Type B pancreatic cell (in vitro differentiated cells): ENCODE measurements at places on chromosomes 1 and 21.
A peak's percentile ranks its signal among the peaks of the same experiment; 100 is the strongest.

GRCh38 chr1:212685429-212685828 is 14.2 kb downstream of the BATF3 start:
- no peak for DNase-seq
- no peak overlapping the region for H3K4me3 ChIP-seq
- H3K27me3 ChIP-seq, result peaks cover 48% of the 10 kb centered on the region

- no peaks in the 10 kb centered on the region for H3K27me3 ChIP-seq
- H3K27ac ChIP-seq, result no peak overlapping the region
- H3K4me1 ChIP-seq, result no peaks in the 10 kb centered on the region
- DNase-seq, result no peak
Measured at GRCh38 chr1:229572286-229572685, 13.8 kb upstream of the ABCB10 start.

DNA sequence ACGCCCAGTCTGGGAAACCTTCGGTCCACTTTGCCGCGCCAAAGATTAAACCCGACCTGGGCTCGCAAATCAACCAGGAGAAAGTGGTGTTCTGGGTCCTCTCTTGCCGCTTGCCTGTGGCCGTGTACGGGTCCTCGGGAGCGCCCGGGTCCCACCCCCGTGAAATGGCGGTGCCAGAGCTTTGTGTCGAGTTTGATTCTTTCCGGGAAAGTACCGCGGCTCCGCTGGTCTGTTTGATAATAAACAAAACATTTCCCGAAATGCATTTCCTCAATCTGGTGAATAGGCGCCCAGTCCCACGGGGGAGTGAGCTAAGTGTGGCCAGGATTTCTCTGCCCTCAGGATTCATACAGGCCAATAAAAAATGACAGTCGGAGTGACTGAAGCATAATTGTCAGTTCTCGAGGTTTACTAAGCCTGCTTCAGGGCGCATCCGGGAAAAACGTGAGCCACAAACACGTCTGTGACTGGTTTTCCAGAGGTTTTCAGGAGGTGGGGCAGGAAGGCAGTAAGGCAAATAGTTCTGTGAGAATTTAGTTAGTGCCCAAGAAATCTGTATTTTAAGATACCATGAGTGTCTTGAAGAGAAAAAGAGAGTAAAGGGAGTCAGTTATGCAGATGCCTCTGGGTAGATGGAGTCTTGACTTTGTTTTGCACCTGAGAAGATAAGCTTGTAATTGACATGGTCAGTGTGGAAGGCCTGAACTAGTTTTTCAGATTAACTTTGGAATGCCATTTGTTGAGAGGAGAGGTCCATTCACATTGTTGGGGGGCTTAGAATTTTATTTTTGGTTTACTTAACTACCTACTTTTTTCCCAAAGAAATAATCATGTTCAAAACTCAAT is 675 bp downstream of the IFNAR1 start:
- H3K4me1 ChIP-seq, result peaks cover 10% of the 10 kb centered on the region
- H3K36me3 ChIP-seq, result peaks cover 14% of the 10 kb centered on the region
- no peak overlapping the region for H3K27ac ChIP-seq

DNA sequence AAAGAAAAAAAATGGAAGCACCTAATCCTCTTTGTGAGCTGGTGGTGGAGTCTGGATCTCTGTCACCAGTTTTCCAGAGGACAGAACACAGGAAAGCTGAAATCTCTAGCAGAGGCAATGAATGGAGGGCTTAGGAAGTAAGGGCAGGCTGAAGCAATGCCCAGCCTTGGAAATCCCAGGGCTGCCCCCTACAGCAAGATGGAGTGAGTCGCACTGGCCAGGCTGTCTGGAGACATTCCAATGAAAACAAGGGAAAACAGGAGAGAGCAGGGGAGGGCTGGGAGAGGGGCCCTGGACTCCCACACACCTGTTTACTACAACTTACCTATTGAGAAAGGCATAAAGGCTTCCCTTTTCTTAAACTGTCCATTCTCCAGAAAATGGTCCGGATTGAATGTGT is 25.9 kb downstream of the CYP2J2 start:
- no peaks in the 10 kb centered on the region for H3K36me3 ChIP-seq
- H3K27ac ChIP-seq, result no peak overlapping the region
- H3K4me3 ChIP-seq, result no peak overlapping the region
- H3K4me1 ChIP-seq, result peaks cover 9% of the 10 kb centered on the region
- DNase-seq, result no peak

- H3K27ac ChIP-seq, result no peak overlapping the region
- no peak overlapping the region for H3K4me3 ChIP-seq
- no peaks in the 10 kb centered on the region for H3K36me3 ChIP-seq
Measured at GRCh38 chr1:11364170-11364569, 91.2 kb downstream of the UBIAD1 start.

- no peaks in the 10 kb centered on the region for H3K27me3 ChIP-seq
- no peak overlapping the region for H3K4me3 ChIP-seq
- no peak overlapping the region for H3K27ac ChIP-seq
- no peaks in the 10 kb centered on the region for H3K4me1 ChIP-seq
- DNase-seq, result no peak
- H3K36me3 ChIP-seq, result no peaks in the 10 kb centered on the region
Measured at GRCh38 chr21:18340387-18340942, 63.1 kb downstream of the TMPRSS15 start.

DNA sequence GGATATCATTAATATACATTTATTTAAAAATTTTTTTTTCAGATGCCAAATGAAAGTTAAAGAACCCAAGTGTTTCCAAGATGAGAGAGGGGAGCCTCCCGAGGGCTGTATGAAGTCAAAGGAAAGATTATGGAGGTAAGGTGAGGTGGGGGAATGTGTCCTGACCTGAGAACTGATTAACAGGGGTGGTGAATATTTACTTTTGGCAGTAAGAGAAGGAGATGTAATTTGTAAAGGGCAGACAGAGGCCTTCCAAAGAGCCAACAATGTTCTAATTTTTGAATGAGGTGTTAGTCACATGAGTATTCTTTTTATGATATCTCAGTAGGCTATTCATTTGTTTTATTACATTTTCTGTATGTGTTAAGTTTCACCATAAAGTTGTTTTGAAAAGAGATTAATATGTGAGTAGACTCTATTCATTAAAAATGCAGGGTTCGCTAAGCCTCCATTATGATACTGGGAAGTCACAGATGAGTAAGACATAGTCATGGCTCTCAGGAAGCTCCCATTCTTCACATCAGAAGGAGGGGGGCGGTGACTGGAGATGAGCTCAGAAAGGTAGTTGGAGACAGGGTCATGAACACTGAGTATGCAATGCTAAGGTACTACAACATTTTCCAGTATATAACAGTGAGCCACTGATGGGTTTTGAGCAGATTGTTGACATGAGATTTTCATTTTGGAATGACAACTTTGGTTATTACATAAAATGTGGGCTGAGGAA is 62.4 kb upstream of the TNFSF18 start:
- no peak overlapping the region for H3K27ac ChIP-seq
- H3K36me3 ChIP-seq, result no peaks in the 10 kb centered on the region
- H3K27me3 ChIP-seq, result no peaks in the 10 kb centered on the region
- no peak for DNase-seq
- no peak overlapping the region for H3K4me3 ChIP-seq
- no peaks in the 10 kb centered on the region for H3K4me1 ChIP-seq

GRCh38 chr1:7493711-7494454 is 277.2 kb upstream of the VAMP3 start:
- no peak overlapping the region for H3K4me3 ChIP-seq
- no peaks in the 10 kb centered on the region for H3K27me3 ChIP-seq
- DNase-seq, result no peak
- H3K4me1 ChIP-seq, result peaks cover 32% of the 10 kb centered on the region
- H3K27ac ChIP-seq, result no peak overlapping the region

DNA sequence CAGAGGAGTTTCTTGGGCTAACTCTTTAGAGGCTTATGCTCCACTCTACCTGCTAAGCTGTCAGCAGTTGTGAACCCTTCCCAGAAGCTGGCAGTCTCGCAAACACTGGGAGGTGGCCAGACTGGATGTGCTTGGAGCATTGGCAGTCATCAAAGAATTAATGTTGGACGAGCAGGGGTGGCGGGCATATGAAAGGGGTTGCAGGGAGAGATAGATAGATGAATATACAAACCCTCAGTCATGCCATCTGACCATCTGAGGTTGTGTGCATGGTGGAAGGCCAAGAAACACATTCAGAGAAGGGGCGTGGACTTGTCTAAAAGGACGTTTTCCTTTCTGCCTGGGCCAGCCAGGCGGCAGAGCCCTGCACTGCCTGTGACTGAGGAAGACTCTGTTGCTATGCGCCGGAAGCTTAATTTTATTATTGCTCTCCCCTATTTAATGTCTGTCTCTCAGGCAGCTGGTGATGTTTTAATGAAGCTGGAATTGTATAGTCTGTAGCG is 164.4 kb downstream of the PBX1 start:
- H3K4me3 ChIP-seq, result peak overlapping the region; percentile 19
- no peaks in the 10 kb centered on the region for H3K27me3 ChIP-seq
- peaks cover 63% of the 10 kb centered on the region for H3K4me1 ChIP-seq
- peaks cover 47% of the 10 kb centered on the region for H3K36me3 ChIP-seq
- DNase-seq, result no peak
- H3K27ac ChIP-seq, result peak overlapping the region; percentile 55
